ENCODE measurements at places on chromosomes 6 and 20.

DNA sequence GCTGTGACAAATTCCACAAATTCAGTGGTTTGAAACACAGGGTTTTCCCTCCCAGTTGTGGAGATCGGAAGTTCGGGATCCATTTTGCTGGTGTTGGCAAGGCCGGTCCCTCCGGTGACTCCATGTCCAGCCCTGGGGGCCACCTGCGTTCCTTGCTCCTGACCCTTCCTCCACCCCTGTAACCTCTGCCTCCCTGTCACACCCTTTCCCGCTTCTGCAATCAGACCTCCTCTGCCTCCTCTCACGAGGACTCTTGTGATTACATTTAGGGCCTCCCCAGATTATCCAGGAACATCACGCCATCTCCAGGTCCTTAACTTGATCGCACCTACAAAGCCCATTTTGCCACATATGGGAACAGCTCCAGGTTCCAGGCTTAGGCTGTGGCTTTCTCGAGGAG is 12.5 kb downstream of the RPS6KA2 start:
- no peak for DNase-seq

- peak; percentile 32 for DNase-seq
These were observed 155.1 kb upstream of the MLIP start for GRCh38 chr6:53956068-53956711.

- DNase-seq, result no peak
These were observed 72.2 kb downstream of the RIN2 start for GRCh38 chr20:19830211-19830785.

GRCh38 chr6:52994031-52994838 is 849 bp downstream of the GSTA4 start:
- no peak for DNase-seq

- no peak for DNase-seq
These were observed 215.4 kb downstream of the RFPL4B start for GRCh38 chr6:112562301-112563231.

DNA sequence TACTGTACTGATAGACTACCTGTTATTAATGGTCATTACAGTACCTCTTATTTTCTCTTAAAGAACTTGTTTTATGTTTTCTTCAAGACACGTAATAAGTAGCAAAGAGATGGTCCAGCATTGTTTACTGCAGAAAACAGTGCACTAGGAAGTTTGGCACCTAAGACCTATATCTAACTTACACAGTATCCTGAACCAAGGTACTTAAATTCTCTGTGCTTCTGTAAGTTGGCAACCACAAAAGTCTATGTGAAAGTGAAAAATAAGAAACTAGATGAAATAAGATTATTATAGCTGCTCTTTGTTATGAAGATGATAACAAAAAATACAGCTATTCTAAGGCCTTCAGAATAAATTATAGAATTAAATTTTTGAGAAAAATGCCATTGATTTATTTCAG is 411.7 kb upstream of the SOX4 start:
- DNase-seq, result no peak

DNA sequence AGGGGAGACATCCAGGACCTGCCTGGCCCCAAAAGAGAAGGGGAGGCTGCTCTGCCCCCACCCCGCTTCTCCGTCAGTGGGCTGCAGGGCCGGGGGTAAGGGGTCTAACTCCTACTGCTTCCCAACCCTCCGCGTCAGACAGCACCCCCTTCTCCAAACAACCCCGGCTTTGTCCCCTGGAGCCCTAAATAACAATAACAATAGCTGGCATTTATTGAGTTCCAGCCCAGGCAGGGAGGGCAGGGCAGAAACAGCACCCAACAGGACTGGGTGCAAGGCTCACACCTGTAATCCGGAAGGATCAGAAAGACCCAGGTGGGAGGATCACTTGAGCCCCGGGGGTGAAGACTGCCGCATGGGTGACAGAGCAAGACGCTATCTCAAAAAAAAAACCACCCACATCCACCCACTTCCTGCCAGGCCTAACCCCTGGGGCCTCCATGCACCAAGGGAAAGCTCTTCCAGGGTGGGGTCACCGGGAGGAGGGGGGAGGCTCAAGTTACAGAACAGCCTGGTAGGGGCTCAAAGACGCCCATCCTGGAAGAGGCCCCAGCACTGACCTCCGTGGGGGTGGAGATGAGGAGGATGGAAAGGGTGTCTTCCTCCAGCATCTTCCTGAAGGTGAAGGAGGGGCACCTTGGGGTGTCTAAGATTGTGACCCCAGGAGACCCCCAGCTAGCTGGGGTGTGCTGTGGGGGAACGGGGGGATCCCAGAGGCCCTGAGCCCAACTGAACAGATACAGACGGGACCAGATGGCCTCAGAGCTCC is 1.3 kb upstream of the FNDC11 start:
- peak; percentile 48 for DNase-seq

DNA sequence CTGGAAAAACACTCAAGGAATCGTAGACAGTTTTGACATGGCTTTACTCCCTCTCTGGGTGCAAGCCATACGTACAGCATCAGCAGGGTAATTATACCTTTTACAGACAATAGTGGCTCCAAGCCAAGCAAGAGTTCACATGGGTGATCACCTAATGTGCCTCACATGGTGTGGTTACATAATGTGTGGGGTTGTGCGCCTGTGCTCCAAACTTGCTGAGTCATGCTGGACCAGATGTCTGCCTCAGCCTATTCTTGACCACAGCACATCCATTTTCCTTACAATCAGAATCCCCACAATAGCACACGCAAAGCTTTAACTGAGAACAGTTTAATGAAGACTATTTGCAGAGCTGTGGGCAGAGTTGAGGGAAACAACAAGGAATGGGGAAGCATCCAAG is 74.5 kb downstream of the ALDH8A1 start:
- no peak for DNase-seq
